H9 (cell line): ENCODE measurements at places on chromosomes 3 and 15.

GRCh38 chr3:197224034-197224444, 74.4 kb downstream of the DLG1 start:
- no peak for DNase-seq

DNA sequence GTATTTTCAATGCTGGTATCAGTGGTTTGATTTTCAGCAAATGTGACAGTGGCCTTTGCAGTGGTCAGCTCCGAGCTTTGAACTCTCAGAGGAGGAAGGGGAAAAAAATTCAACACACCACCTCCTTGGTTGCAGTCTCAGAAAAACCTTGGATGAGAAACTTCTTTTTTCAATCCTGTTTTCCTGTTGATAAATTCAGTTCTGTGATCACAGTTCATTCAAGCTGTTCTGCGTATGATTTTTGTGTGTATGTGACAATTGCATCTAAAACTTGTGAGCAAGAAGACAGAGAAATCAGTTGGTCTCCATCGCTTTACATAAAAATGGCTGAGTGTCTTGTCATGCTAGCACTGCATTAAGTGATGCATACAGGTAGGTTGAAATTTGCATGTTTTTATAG, 19.2 kb downstream of the ZBTB38 start:
- DNase-seq = no peak

- DNase-seq = no peak
Observed at GRCh38 chr3:193940526-193940925, 195.4 kb upstream of the HES1 start.

GRCh38 chr3:87270908-87271700, 5.3 kb downstream of the POU1F1 start:
- DNase-seq = no peak

- DNase-seq = no peak
Observed at GRCh38 chr3:71511446-71511845, 72.1 kb downstream of the FOXP1 start.

- no peak for DNase-seq
Observed at GRCh38 chr3:65824166-65824565, 214.6 kb downstream of the MAGI1 start.

GRCh38 chr15:83919319-83919830, 265.5 kb downstream of the ADAMTSL3 start:
- no peak for DNase-seq

- DNase-seq = no peak
Observed at GRCh38 chr3:105351821-105352220, 14.9 kb upstream of the ALCAM start.

- DNase-seq = no peak
Observed at GRCh38 chr3:185741586-185741985, 83.3 kb downstream of the IGF2BP2 start.

DNA sequence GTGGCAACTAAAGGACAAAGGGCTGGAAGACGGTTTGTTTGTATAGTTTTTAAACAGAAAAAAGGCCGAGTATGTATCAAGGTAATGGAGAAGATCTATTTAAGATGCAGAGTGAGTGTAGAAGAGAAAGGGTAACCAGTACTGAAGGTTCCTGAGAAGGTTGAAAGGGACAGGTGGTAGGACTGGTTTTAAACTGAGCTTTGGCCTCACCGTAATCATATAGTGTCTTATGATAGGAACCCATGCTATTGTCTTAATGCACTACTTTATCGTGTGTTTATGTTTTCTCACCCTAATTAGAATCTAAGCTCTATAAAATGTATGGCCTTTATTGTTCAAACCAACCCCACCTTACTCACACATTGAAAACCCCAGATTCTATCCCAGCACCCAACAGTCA, 32.7 kb downstream of the FHIT start:
- no peak for DNase-seq

- DNase-seq = no peak
Observed at GRCh38 chr3:153431076-153431475, 269.1 kb downstream of the RAP2B start.

- DNase-seq = peak; percentile 71
Observed at GRCh38 chr3:44235604-44236484, 5.8 kb upstream of the TOPAZ1 start.

DNA sequence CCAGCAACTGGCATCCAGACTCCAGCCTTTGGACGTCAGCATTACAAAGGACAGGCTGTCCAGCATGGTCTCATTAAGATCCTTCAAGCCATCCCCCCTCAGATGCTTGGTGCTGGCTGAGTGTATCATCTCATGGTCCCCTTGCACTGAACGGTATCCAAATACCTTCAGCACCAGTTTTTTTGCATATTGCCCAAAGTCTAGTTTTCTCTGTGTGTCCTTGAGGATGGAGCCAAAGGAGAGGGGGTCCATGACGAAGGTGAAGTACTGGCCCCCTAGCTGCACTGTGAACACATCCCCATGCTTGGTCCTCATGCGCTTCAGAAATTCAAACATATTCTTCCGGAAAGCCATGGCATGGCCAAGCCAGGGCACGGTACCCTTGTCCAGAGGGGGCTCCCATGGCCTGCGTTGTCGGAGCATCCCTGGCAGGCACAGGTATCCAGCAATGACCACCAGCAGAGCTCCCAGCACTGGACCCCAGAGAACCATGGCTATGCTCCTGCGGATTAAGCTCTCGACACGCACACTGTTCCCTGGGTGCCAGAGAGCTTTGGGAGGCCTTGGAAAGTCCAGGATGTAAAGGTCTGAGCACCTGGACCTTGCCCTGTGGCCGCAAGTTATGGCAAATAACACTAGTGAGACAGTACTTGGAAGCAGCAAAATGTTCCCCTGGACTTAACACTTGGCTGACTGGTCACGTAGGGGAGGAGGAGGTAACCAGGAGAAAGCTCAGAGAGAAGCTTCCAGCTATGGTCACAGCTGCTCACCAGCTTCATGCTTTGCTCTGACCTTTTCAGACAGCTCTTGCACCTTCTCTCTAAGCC, at the start of gene CYP8B1:
Gene CYP8B1, minus strand, starts transcription at position 555 of the 827 bp plus-strand sequence. Its CDS starts 63 bp downstream, at position 492.
- no peak for DNase-seq

DNA sequence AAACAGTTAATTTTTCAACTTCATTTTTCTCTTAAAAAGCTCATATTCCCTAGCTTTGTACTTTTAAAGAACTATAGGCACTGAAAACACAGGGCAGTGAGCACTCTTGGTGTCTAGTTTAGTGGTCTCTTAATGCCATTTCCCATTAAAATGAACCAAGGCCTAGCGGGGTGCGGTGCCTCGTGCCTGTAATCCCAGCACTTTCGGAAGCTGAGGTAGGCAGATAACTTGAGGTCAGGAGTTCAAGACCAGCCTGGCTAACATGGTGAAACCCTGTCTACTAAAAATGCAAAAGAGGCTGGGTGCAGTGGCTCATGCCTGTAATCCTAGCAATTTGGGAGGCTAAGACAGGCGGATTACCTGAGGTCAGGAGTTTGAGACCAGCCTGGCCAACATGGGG, 45.5 kb downstream of the LDHAL6B start:
- no peak for DNase-seq

DNA sequence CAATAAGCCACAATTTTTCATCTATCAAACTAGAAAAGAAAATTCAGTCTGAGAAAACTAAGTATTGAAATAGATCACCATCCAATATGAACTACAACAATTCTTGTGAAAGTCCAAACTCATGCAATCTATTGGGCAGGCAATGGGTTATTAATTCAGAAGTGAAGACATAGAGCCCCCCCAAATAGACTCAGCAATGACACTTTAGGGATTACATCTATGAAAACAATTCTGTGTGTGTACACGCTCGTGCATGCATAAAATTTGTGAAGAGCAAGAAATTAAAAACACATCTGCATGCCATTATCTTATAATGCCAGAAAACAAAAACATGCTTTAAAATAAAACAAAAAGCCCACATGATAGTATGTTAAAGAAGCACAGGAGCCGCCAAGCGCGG, 151.3 kb downstream of the NR1I2 start:
- DNase-seq = no peak
